Camera-type eye (tissue), 1 donor: ENCODE measurements at places on chromosomes 7 and 10. TPM values are rescaled to one million over a fixed set of nuclear protein-coding genes. Genes with fewer than 3 reads are reported as not detected.

The NAMPT gene
- total RNA-seq = 98.7 TPM

The AGBL3 gene
- total RNA-seq = 5.8 TPM

The PDE1C gene
- total RNA-seq = 60.9 TPM

The DDC gene
- total RNA-seq = 4.3 TPM

The DPCD gene
- total RNA-seq = 32.6 TPM

The DGKI gene
- total RNA-seq = 21.1 TPM

The SPDYE6 gene
- total RNA-seq = not detected

The SUN3 gene
- total RNA-seq = not detected

The ZYX gene
- 29.9 TPM for total RNA-seq
